Dermis microvascular lymphatic vessel endothelial cell (primary cell): ENCODE measurements at places on chromosomes 7 and 10.

GRCh38 chr10:22314852-22315251, 1.3 kb upstream of the COMMD3 start:
- DNase-seq = no peak

DNA sequence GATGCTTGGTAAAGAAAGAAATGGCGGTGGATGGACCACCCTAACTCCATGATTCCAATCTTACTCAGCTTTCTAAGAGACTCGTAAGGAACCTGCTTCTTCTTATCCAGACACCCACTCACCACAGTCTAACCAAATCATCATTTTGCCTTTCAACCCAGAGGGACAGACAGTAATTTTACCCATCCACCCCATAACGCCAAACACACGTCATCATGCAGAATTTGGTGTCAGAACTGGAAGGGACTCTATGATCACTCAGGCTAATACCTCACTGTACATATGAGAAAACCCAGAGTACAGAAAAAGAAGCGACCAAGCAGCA, 388 bp downstream of the ECD start:
- no peak for DNase-seq

DNA sequence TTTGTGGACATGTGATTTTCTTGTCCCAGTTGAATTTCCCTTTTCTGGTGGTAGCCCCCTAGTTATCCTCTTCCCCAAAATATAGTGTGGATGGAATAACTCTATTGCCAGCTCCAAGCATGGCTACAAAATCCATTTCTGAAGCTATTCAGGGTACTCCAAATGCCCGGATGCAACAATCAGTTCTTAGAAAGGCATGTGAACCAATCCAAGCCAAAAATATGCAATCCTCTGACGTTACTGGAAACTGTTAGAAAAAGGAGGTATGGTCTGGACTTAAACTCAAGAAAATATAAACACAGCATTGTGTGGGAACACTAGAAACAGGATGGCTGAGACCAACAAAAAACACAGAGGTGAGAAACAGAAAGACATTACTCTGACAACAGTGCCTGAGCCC, 347.0 kb downstream of the GPAM start:
- no peak for DNase-seq

GRCh38 chr10:58746474-58747185, 234.0 kb downstream of the BICC1 start:
- DNase-seq = no peak

GRCh38 chr10:34506786-34507185, 308.3 kb downstream of the PARD3 start:
- no peak for DNase-seq

- DNase-seq = no peak
These were observed 27.4 kb upstream of the CAPZA2 start for GRCh38 chr7:116834815-116835504.

DNA sequence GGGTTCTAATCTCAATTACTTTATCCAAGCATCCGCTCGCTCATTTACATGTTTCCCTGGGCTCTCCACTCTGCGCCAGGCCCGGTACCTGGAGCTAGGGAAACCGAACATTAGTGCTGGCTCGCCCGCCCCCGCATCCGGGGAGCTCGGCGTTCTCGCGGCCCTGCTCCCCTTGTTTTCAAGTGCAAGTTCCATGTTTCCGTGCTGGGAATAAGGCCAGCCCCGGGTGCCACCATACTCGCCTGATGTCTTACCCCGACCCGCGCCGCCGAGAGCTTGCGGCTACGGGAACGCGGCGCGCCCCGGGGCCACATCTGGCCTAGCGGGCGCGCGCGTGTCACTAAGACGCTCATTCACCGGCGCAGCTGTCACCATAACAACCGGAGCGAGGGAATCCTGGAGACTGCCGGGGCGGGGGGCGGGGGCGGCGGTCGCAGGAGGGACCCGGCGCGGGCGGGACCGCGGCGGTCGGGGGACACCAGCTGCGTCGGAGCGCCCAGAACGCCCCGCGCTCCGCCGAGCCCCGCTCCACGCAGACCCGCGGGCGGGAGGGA, at the start of gene NEURL1:
NEURL1 (plus strand) TSS at position 344 of the 554 bp plus-strand sequence. CDS start 683 bp downstream, outside the sequence.
- DNase-seq = no peak

DNA sequence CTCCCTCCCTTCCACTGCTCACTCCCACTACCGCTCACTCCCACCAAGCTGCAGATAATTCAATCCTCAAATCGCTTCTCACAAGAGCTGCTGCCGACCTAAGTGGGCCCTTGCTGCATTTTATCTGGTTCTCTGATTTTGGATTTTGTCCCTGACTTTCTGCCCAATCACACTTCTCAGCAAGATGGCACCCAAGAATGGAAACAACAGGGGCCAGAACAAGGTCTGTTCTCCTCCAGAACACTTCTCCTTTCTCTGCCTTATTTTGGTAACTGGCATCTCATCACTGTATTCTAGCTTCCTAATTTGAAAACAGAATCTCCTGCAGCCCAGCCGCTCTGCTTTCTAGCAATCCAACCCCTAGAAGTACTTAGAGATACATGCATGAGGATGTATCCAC, 172.8 kb downstream of the GRID1 start:
- no peak for DNase-seq

GRCh38 chr10:112689327-112690072, 242.5 kb downstream of the VTI1A start:
- no peak for DNase-seq

GRCh38 chr7:47392241-47392759, 189.6 kb downstream of the TNS3 start:
- DNase-seq = no peak

GRCh38 chr7:149823191-149823630, 15.0 kb upstream of the ZNF862 start:
- no peak for DNase-seq

DNA sequence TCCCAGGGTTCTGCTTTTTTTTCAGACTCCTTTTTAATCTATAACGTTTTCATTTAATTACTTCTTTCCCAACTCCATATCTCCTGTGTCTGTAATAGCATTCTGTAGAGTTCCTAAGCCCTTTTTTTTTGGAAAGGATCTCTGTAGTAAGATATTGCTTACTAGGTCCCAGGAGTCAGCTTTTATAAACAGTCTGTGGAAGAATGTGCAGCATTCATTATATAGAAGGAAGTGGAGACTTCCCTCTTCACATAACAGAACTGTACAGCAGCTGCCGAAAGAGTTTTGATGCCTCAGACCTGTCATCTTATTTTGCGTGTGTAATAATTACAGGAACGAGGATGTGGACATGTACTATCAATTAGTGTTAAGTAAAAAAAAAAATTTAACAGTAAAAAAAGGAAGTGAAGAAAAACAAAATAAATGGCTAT, 7.4 kb upstream of the STEAP4 start:
- no peak for DNase-seq

- DNase-seq = peak; percentile 80
These were observed 38.2 kb upstream of the SLC26A4 start for GRCh38 chr7:107622429-107622828.

DNA sequence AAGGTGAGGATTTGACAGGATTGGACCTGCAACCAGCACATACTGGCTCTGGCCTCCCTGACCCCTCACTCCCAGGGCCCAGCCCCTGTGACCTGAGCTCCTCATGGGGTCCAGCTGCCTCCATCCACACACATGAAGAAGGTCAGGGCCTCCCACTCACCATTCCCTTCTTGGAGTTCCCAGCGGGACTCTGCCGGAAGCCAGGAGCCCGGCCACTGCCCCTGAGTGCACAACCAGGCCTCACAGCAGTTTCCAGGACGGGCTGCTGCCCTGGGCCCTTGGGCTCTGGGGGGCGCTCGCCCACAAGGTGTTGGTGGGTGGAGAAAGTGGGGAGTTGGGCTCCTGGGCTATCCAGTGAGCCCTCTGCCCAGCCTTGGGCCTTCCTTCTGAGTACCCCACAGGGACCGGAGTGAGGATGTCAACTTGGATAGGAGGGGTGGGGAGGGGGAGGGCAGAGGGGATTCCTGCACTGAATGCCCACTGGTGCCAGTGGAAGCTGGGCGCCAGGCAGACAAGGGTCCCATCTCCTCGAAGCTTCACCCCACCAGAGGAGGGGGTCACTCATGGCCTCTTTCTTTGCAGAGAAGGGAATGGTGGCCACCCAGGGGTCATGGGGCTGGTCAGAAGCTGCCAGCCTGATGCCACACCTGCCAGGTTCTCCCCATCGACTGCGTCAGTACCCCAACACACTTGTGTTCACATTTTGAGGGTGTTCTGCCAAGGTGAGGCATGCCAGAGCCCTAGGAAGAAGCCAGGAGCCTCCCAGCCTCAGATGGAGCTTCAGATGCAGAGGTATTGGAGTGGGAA, 115.3 kb downstream of the PTPN20 start:
- DNase-seq = no peak

- no peak for DNase-seq
These were observed 138.6 kb upstream of the AKR1E2 start for GRCh38 chr10:4687397-4687796.

- DNase-seq = no peak
These were observed 545.5 kb downstream of the TCERG1L start for GRCh38 chr10:130766071-130766470.

- DNase-seq = no peak
These were observed 253.5 kb downstream of the ABCA13 start for GRCh38 chr7:48424731-48425130.

- no peak for DNase-seq
These were observed 46.7 kb downstream of the PLPP4 start for GRCh38 chr10:120503689-120504088.

DNA sequence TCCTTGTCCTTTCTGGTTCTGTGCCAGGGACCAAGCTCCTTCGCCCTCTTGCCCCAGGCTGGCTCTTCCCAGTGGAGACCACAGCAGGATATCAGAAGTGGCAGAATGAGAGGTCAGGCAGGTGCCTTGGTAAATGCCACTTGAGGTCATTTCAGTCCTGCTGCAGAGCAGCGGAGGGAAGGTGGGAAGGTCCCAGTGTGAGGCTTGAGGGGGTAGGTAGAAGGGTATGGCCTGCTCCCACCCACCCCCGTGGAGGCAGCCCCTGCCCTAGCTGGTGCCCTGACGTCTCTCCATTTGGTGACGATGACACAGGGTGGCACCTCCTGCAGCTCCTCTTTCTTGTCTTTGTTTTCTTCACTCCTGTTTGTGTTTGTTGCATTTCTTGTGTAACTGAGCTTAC, 538.8 kb downstream of the TCERG1L start:
- no peak for DNase-seq

- DNase-seq = no peak
These were observed 78.3 kb upstream of the FOXK1 start for GRCh38 chr7:4603843-4604231.

GRCh38 chr10:93590638-93591037, 10.4 kb downstream of the RBP4 start:
- no peak for DNase-seq

- DNase-seq = peak; percentile 26
These were observed 131.9 kb downstream of the CALCR start for GRCh38 chr7:93442478-93443224.

GRCh38 chr7:31735991-31736982, 49.3 kb downstream of the PPP1R17 start:
- DNase-seq = peak; percentile 31

- DNase-seq = no peak
These were observed 8.1 kb downstream of the SEMA3D start for GRCh38 chr7:85178531-85179298.

GRCh38 chr7:64883113-64883905, 19.8 kb upstream of the ZNF273 start:
- no peak for DNase-seq

- no peak for DNase-seq
These were observed 83.6 kb downstream of the CFAP58 start for GRCh38 chr10:104437226-104437625.

- no peak for DNase-seq
These were observed 97.0 kb downstream of the BAMBI start for GRCh38 chr10:28774051-28774995.

DNA sequence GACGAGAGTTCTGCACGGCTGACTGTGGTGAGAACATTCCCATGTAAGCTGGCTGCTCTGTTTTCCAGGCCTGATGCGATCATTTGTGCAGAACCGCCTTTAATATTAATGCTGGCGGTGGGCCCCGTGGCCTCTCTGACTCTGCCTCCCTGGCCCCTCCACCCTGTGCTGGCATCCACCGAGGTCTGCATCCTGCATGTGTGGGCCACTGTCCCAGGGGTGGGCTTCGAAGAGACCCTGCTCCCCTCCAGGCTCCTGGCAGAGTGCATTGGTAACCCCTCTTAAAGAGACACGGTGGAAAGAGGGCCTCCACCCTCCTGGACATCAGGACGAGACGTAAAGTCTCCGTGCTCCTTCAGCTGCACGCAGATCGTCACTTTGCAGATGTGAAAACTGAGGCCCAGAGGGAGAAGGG, 67.3 kb upstream of the FAM20C start:
- DNase-seq = no peak

DNA sequence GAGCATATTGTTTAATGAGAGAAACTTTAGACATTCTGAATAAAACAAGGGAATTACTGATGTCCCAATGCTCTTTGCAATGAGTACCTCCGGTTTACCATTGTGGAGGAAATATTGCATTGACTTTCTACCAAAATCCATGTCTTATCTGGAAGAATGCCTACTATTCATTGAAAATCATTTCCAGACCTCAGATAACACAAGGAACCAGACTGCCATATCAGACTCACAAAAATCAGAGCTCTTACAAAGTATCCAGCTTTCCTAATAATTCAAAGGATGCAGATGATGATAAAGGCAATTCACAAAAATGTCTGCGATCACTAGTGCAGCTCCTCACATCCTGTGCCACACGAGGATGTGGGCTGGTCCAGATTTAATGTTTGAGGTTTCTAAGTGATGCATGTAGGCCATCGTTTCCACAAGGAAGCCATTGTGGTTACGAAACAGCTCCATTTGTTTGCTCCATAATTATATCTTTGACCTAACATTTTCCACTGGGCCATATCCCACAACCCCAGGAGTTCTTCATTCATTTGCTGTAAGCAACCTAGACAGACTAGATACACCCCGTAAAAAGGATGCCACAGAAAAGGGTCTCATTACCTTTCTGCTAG, 831.1 kb upstream of the C7orf33 start:
- no peak for DNase-seq

DNA sequence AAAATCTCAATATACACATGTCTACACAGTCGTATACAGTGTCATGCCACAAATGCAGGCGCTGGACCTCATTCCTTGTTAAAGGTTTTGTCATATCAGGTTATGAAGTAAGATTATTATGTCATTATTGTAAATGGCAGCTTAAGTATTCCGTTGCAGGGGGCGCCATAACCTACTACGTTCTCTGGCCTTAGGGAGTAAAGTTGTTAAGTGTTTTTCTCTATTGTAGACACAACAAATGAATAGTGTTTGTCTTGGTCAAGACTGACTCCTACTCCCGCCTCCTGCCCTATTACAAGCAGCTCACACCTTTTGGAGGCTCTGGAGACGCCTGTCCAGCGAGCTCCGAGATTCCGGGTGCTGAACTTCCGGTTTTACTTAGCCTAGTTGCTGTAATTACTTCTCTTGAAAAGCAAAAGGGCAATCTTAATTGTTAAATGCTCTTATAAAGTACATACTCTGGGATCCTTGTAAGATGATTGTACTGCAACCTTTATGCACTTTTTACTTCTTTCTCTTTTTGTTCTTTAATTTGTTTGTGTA, 994 bp downstream of the GATAD1 start:
- DNase-seq = peak; percentile 32

GRCh38 chr10:79084012-79084971, 15.5 kb downstream of the ZMIZ1 start:
- peak; percentile 96 for DNase-seq

DNA sequence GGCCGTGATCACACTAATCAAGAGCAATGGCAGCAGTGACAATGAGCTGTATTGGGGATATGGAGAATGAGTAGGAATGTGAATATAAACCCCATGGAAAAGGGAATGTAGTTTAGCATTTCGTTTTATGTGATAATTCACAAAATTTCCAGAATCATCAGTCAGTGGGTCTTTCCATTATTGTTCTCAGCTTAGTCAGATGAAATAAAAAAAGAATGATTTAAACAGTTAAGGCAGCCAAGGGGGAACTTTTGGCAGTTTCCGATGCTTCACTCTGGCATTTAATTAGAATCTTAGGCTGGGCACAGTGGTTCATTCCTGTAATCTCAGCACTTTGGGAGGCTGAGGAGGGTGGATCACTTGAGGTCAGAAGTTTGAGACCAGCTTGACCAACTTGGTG, 86.6 kb downstream of the PRTFDC1 start:
- DNase-seq = no peak
